SK-N-SH (cell line): ENCODE measurements at places on chromosomes 5 and 9. TPM values are rescaled to one million over a fixed set of nuclear protein-coding genes. Genes with fewer than 3 reads are reported as not detected.

The MARCOL gene
- polyA plus RNA-seq = not detected in 2 replicates

DNA sequence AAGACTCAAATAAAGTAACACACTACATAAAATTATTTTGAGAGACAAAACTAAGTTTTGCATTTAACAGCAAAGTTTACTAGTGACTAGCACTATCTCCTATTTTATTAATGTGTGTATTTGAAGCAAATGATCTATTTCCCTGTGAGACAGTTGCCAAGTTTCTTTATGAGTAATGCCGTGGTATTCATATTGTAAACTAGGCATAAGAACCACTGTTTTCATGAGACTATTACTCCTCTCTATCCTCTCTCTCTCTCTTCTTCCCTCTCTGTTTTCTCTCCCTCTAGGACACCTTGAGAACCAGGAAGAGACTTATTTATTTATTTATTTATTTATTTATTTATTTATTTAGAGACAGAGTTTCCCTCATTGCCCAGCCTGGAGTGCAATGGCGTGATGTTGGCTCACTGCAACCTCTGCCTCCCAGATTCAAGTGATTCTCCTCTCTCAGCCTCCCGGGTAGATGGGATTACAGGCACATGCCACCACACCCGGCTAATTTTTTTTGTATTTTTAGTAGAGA lies 61.1 kb downstream of the MLANA start:
- DNase-seq = no peak
- no peak overlapping the region for H3K27ac ChIP-seq

- no peaks in the 10 kb centered on the region for H3K36me3 ChIP-seq
- H3K27me3 ChIP-seq = no peaks in the 10 kb centered on the region
- peak; percentile 19 for DNase-seq
- no peak overlapping the region; the same call in 1 of the 2 replicates for H3K27ac ChIP-seq
- H3K4me3 ChIP-seq = no peak overlapping the region
Measured at GRCh38 chr5:179257176-179257682, 88.0 kb downstream of the ADAMTS2 start.

GRCh38 chr9:134538856-134539566 lies 102.6 kb upstream of the COL5A1 start:
- H3K4me3 ChIP-seq = no peak overlapping the region
- DNase-seq = no peak
- H3K27me3 ChIP-seq = no peaks in the 10 kb centered on the region
- H3K4me1 ChIP-seq = peaks cover 3% of the 10 kb centered on the region; the same call in 1 of the 2 replicates
- H3K27ac ChIP-seq = no peak overlapping the region

- H3K27ac ChIP-seq = no peak overlapping the region
- no peaks in the 10 kb centered on the region for H3K4me1 ChIP-seq
- no peaks in the 10 kb centered on the region for H3K36me3 ChIP-seq
- no peak overlapping the region for H3K4me3 ChIP-seq
- H3K27me3 ChIP-seq = peaks cover 5% of the 10 kb centered on the region; the same call in 1 of the 2 replicates
- DNase-seq = peak; percentile 8
Measured at GRCh38 chr5:132134384-132134783, 60.8 kb downstream of the CSF2 start.

- H3K27me3 ChIP-seq = no peaks in the 10 kb centered on the region
- no peak overlapping the region for H3K4me3 ChIP-seq
- H3K27ac ChIP-seq = no peak overlapping the region
- no peak for DNase-seq
- no peaks in the 10 kb centered on the region; the same call in 1 of the 2 replicates for H3K36me3 ChIP-seq
Measured at GRCh38 chr9:110095776-110096175, 112.2 kb downstream of the C9orf152 start.
